ENCODE measurements at places on chromosomes 5 and 9.

GRCh38 chr5:54537725-54538124 is 20.2 kb downstream of the SNX18 start:
- no peak for DNase-seq

GRCh38 chr5:8366266-8366665 is 497.3 kb downstream of the MTRR start:
- DNase-seq, result no peak

GRCh38 chr9:8262625-8263622 is 463.3 kb upstream of the DMAC1 start:
- DNase-seq, result no peak

GRCh38 chr5:120692325-120692724 is 228.2 kb downstream of the PRR16 start:
- no peak for DNase-seq

DNA sequence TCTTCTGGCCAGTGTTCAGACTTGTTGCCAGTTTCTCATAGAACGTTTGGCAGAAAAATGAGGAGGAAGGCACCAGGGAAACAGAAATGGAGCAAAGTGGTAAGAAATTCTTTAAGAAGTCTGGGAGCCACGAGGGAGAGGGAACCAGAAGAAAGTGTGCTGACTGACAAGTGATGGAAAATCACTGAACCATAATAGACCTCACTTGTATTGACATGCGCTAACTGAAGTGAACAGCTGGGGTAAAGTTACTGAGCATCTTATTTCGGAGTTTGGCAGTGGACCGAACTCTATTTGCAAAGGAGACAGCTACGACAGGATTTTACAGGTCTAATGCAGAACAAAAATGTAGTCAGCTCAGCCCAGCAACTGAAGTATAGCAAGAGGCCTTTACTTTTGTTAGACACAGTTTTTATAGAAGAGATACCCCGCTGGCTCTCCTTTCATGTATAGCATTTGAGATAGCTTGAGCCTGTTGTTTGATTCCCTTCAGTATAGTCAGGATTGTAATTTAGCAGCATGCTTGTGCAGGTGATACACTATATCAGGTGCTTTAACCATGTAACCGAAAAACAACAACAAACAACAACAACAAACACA is 53.6 kb downstream of the HMHB1 start:
- DNase-seq, result peak; percentile 92

GRCh38 chr9:126507318-126508109 is 106.2 kb upstream of the LMX1B start:
- no peak for DNase-seq

DNA sequence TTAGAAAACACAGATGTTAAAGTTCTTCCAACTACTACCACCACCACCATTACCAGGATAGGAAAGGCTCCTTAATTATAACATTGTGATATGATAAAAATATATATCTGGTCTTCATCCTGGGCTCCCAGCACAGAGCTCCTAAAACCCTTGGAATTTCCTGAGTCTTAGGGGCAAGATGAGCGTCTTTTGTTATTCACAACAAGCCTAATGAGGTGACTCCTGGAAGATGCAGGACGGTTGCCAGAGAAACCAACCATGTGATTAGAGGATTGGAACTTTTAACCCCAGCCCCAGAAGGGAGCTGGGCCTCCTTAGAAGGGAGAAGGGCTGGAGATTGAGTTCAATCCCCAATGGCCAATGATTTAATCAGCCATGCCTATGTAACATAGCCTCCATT is 148.0 kb upstream of the ADRA1B start:
- DNase-seq, result no peak

- DNase-seq, result no peak
Measured at GRCh38 chr9:75914002-75914401, 23.5 kb downstream of the PCSK5 start.

GRCh38 chr9:33140401-33141360 is 26.5 kb downstream of the B4GALT1 start:
- DNase-seq, result peak; percentile 73

DNA sequence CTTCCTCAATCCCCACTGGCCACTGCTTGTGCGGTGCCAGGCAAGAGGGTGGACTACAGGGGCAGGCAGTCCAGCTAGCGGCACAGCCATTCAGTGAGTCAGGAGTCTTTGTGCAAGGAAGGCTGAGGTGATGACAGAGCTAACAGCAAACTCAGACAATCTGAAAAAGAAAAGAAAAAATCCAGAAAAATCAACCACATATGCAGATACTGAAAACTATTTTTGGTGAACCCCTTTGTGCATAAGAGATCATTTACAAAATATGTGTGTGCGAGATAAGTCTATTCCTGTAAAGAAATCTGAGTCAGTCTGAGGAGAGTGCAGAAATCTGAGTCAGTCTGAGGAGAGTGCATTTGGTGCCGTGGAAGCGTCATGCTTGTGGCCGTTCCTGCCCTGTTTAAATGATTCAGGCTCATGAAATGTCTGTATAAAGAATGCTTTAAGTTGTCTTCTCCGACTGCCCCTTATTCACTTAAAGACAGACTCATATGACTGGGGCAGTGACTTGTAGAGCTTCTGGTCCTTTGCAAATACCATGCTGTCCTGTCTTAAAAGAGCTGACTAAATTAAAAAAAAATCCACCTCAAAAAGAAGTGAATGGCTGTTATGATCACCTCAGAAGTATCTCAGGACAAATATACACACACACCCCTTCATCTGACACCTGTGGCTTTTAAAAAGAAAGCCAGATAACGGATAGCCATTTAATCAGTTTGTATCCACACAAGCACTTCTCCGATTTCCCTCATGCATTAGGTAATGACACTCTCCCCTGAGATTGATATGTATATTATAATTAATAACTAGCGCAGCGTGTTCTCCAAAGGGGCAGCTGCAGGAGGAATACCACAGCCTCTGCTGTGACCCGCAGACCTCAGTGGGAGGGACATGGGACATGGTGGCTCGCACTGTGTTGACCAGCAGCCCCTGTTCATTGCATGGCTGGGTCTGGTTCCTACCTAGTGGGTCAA is 47.3 kb downstream of the TRIO start:
- DNase-seq, result peak; percentile 49

DNA sequence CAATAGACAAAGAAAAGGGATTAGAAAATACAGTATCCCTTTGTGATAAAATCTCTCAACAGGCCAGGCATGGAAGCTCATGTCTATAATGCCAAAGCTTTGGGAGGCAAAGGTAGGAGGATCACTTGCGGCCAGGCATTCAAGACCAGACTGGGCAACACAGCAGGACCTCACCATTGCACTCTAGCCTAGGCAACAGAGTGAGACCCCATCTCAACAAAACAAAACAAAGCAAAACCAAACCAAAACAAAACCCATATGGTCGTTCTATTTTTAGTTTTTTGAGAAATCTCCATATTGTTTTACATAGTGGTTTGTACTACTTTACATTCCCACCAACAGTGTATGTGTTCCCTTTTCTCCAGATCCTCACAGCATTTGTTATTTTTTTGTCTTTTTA is 193.0 kb downstream of the KIAA0825 start:
- DNase-seq, result no peak

- no peak for DNase-seq
Measured at GRCh38 chr5:80755626-80756025, 100.8 kb upstream of the DHFR start.

DNA sequence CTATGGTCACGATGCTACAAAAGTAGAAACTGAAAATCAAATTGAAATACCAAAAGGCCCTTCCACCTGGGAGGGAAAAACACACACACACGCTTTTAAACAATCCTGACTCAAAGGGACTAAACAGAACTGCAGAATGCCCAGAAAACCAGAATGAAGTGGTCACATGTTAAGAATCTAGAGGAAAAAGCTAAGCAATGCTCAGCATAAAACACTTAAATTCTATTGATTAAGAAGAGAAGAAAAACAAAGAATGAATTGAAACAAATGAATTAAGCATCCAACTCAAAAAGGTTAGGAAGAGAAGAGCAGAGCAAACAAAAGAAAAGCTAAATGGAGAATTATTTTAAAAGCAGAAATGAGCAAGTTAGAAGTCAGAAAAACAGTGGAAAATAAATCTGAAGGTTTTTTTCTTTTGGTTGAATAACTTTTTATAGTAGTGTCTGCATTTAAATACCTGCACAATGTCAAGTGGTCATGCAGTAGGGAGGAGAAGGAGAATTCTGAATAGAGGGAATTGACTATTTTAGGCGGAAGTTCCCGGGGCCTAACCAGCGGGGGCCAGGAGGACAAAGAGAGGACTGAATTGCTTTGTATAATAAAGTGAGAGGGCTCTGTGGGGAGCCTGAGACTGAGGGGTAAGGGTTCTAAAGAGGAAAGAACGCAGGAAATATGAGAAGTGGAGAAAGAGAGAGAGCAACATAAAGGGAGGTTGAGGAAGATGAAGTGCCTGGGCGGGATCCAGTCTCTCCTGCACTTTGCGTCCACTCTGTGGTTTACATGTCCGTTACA is 146.8 kb downstream of the ATPSCKMT start:
- no peak for DNase-seq

GRCh38 chr5:37557734-37558293 is 178.7 kb downstream of the WDR70 start:
- no peak for DNase-seq

DNA sequence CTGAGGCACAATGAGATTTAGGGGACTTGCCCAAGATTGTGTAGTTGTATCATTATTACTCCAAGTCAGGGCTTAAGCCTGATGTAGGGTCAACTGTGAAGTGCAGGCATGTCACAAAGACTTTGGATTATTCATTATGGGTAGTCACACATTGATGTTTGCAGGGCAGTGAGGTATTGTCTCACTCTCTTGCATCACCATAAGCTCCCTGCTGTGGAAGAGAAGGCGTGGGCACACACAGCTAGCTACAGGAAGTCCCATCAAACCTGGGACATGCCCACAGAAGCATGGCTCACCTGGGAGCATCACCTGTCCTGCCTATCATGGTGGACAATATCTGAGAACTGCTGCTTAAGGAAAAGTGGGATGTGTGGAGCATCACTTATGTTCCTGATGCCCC is 42.1 kb downstream of the TMOD1 start:
- DNase-seq, result no peak

- no peak for DNase-seq
Measured at GRCh38 chr5:153866176-153866575, 172.5 kb downstream of the FAM114A2 start.

- DNase-seq, result peak; percentile 82
Measured at GRCh38 chr5:172984244-172984953, 828 bp downstream of the ATP6V0E1 start.

- DNase-seq, result no peak
Measured at GRCh38 chr5:35488791-35489190, 128.9 kb upstream of the SPEF2 start.

GRCh38 chr5:138029944-138030343 is 2.9 kb downstream of the FAM13B start:
- DNase-seq, result no peak

DNA sequence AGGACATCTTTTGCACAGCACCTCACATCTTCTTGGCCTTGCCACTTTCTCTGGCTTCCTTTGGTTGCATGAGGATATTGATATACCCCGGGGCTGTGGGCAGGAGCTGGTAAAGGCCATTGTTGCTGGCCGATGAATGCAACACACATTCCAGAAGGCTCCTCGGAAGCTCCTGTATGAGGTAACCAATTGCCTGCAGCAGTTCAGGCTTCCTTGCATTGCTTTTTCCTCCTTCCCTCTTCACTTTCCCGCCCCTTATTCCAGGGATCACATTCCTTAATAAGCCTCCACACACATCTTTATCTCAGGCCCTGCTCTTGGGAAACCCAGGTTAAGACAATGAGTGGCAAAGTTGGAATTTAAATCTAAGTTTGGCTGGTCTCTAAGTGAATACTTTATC is 505.4 kb upstream of the CLINT1 start:
- no peak for DNase-seq

DNA sequence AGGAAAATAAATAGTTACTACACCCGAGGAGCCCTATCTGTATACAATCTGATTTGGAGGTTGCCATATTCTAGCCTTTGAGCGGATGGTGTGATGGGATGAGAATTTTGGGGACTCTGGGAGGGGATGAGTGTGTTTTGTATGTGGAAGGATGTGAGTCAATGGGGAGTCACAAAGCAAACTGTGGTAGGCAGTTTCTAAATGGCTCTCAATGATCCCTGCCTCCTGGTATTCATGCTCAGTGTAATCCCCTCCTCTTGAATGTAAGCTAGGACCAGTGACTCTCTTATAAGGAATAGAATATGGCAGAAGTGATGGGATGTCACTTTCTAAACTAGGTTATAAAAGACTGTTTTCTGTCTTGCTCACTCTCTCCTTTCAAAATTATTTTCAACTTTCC is 205.7 kb upstream of the RIOK2 start:
- DNase-seq, result no peak

GRCh38 chr5:80713631-80714030 is 58.8 kb upstream of the DHFR start:
- no peak for DNase-seq

GRCh38 chr5:9545992-9546851 is at the start of gene SEMA5A:
Gene SEMA5A, minus strand, starts transcription at chr5:9546075. Its CDS starts 166,129 bp downstream, at chr5:9379946.
- DNase-seq, result peak; percentile 89

GRCh38 chr5:65271906-65272305 is 209.8 kb downstream of the ADAMTS6 start:
- DNase-seq, result no peak

- DNase-seq, result peak; percentile 81
Measured at GRCh38 chr5:122144236-122144635, 14.9 kb downstream of the ZNF474 start.

DNA sequence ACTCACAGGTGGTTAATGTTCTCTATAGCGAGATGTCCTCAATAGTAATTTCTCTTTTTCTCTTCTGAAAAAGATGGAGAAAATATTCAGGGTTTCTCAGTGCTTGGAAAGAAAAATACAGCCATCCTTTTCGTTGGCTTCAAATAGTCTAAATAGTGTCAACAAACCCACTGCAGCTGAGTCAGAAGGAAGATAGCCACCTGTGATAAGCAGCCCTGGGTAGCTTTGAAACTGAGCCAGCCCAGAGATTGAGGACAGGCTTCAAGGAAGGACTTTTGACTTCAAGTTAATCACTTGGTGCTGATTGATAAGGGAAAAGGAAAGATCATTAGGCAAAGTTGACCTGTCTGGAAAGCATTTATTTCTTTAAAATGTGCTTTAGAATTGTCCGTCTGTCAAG is 78.7 kb upstream of the TYRP1 start:
- no peak for DNase-seq

DNA sequence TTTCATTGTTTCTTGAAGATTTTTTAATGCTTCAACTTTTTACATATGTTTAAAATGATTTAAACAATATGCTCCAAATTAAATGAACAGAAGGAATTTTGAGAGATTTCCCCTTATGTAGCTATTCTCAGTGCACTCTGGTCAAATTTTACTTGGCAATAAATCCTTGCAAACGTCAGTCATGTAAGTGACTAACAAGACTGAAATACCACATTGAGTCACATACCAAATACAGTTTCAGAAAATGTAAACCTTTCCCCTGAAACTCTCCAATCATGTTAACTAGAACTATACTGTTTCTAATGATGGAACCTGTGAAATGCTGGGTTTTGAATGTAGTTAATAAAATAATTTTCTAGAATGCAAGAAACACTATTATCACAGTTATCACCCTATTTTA is 29.6 kb downstream of the SAR1B start:
- no peak for DNase-seq

DNA sequence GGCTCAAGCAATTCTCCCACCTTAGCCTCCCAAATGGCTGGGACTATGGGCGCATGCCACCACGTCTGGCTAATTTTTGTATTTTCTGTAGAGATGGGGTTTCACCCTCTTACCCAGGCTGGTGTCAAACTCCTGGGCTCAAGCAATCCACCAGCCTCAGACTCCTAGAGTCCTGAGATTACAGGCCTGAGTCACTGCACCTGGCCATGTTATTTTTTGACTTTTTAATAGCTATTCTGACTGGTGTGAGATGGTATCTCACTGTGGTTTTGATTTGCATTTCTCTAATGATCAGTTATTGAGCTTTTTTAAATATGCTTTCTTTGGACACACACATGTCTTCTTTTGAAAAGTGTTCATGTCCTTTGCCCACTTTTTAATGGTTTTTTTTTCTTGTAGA is 38.2 kb downstream of the FBXW2 start:
- DNase-seq, result no peak

- no peak for DNase-seq
Measured at GRCh38 chr5:17441351-17441750, 56.7 kb upstream of the TAF11L2 start.

All from tongue (tissue), 3 donors.